ENCODE measurements at places on chromosomes 16 and 17.

DNA sequence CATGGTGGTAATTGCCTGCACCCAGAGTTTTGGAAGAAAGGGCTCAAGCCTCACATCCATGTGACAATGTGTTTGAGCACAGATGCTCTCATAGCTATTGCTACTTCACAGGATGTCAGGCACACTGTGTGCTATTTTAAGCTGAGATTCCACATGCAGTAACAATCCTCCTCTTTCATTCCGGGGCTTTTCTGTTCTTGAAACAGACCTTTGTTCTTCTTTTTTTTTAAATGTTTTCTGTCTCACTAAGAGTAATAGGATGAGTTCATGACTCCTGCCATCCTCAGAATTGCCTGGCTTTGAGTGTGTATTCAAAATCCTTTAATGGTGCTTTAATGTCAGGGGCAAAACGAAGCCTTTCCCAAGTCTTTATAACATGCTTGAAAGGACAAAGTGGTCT lies 198.9 kb downstream of the ABCC12 start:
- DNase-seq, result no peak

- DNase-seq, result no peak
Observed at GRCh38 chr17:70621566-70621965, 452.2 kb downstream of the KCNJ2 start.

DNA sequence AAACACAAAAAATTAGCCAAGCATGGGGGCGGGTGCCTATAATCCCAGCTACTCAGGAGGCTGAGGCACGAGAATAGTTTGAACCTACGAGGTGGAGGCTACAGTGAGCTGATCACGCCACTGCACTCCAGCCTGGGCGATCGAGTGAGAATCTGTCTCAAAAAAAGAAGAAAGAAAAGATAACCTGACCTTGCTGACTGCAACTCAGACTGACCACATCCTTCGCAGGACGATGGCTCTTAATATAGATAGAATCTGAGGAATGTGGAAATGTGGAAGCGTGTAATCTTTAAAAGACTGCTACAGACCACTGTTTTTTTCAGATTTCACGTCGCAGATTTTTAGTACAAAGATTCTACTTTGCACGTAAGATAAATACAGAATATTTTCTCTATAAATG lies 37.8 kb downstream of the KLHDC4 start:
- DNase-seq, result no peak

DNA sequence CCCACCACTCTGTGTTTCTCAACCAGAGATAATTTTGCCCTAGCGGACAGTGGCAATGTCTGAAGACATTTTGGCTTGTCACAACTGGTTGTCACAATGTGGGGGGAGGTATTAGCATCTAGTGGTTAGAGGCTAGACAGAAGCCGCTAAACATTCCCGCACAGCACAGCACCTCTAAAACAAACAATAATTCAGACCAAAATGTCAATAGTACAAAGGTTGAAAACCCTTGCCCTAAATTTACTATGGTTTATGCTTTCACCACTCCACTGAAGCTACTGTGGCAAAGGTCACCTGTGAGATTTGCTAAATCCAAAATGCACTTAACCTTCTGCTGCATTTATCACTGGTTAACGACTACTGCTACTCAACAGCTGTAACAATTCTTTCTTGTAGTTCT lies 14.1 kb downstream of the NUP88 start:
- no peak for DNase-seq

DNA sequence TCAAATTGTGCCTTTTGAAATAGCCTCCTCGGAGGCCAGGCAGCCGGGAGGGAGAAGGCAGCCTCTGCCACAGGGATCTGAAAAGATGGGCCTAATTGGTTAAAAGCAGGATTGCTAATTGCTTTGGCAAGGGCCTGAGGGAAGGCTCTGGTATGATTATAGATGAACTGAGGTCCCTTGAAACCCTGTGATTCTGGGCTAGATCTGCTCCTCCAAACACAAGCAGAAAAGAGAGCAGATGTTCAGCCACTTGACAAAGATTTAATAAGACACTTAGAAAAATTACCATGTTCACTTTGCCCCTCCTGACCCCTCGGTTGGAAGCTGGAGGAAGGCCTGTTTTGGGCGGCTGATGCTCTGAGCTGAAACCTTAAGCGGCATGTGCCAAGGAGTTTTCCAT lies 209.5 kb upstream of the MPHOSPH6 start:
- DNase-seq, result no peak

DNA sequence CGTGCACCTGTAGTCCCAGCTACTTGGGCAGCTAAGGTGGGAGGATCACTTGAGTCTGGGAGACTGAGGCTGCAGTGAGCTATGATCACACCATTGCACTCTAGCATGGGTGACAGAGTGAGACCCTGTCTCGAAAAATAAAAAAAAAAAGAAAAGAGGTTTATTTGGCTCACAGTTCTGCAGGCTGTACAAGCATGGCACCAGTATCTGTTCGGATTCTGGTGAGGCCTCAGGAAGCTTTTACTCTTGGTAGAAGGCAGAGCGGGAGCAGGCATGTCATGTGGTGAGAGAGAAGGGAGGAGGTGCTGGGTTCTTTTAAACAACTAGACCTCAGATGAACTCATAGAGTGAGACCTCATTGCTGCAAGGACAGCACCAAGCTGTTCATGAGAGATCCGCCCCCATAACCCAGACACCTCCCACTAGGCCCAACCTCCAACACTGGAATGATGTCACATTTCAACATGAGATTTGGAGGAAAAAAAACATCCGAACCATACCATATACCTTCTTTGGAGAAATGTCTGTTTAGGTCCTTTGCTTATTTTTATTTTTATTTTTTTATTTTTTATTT lies 10.3 kb upstream of the RMI2 start:
- no peak for DNase-seq

GRCh38 chr16:1561266-1561665 lies 27.8 kb downstream of the TMEM204 start:
- no peak for DNase-seq

DNA sequence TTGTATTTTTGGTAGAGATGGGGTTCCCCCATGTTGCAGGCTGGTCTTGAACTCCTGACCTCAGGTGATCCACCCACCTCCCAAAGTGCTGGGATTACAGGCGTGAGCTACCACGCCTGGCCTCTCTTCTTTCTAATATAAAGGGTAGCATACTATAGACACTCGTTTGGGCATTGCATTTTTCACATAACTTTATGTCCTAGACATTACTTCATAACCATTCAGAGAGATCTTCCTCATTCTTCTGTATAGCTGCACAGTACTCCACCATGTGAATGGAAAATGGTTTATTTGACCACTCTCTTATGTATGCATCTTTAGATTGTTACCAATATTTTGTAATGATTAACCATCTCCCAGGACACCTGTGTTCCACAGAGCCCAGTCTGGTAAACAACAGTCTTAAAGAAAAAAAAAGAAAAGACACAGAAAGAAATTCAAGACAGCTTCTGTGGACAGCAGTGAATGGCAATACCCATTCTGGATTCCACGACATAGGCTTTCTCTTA lies 42.1 kb downstream of the TK2 start:
- DNase-seq, result no peak

DNA sequence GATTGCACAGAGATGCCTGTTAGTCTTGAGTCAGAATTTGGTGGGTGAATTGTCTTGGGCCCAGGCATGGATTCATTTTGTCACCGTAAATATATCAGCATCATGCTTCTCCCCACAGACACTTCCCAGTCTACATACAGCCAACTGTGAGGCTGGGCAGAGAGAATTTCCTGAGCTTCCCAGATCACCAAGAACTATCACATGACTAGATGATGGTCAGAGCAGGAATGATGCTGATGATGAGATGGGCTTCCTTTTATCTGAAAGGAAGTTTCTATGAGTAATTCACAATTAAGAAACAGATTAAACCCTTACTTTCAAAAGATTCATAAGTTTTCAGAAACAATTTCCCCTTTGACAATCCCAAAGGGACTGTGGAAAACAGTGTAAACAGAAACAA lies 323 bp upstream of the KRTAP9-9 start:
- DNase-seq, result no peak

GRCh38 chr16:59047114-59047513 lies 313.0 kb upstream of the GOT2 start:
- DNase-seq, result no peak

DNA sequence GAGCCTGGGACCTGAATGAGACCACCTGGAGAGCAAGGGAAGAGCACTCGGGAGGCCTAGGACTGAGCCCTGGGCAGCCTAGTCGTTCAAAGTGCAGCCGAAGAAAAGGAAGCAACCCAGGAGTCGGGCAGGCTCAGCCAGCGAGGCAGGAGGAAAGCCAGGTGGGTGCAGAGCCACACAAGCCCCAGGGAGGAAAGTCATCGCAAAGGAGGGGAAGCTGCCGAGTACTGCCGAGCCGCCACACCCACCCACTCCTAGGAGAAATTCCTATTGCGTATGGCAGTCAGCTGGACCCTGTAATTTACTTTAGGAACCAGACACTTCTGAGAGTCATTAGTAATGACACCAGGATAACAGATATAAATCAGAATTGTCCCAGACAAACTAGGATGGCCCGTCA lies 187.6 kb downstream of the KATNIP start:
- DNase-seq, result no peak

DNA sequence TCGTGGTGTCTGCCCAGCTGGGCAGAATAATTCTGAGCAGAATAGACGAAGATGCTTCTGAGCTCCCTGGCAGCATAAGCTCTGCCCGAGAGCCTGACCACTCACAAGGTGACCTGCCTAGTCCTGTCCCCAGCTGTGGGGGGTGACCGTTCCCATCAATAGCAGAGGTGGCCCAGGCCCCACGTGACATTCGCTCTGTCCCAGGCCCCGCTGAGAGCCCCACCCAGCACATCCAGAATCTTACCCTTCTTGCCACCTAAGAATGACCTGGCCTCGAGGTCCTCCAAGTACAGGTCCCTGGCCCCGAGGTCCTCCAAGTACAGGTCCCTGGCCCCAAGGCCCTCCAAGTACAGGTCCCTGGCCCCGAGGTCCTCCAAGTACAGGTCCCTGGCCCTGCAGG lies 695 bp upstream of the TMEM204 start:
- no peak for DNase-seq

DNA sequence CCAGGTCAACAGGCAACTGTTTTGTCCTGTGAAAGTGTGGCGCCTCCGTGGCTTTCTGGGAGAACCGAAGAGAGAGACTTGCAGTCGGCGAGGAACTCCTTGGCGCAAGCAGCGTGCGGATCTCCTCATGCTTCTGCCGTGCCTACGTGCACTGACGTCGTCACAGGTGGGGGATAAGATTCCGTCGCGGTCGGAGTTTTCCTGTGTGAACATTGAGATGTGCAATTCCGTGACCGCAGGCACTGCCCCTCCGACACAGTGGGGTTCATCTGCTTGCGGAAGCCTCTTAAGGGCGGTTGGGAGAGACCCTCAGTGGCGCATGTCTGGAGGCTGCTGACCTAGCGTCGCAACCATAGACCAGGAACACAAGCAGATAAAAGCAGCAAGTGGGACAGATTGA lies 212.3 kb upstream of the CHMP6 start:
- DNase-seq, result no peak

DNA sequence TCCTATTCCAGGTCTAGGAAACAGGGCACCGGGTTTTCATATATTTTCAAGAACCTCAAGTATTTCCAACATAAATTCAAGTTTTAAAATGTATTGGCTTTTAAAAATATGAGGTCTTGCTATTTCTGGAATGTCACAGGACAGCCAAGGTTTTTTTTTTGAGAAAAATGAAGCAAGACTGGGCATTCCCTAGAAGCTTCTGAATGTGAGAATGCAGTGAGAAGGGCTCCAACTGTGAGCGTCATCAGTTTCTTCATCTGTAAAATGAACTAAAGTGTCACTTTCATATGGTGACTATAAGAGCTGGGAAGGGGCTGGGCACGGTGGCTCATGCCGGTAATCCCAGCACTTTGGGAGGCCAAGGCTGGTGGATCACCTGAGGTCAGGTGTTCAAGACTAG lies 455.8 kb upstream of the MAF start:
- no peak for DNase-seq

GRCh38 chr16:15517743-15518377 lies 83.5 kb downstream of the BMERB1 start:
- DNase-seq, result no peak

GRCh38 chr17:38663964-38664644 lies 10.7 kb downstream of the EPOP start:
- no peak for DNase-seq

DNA sequence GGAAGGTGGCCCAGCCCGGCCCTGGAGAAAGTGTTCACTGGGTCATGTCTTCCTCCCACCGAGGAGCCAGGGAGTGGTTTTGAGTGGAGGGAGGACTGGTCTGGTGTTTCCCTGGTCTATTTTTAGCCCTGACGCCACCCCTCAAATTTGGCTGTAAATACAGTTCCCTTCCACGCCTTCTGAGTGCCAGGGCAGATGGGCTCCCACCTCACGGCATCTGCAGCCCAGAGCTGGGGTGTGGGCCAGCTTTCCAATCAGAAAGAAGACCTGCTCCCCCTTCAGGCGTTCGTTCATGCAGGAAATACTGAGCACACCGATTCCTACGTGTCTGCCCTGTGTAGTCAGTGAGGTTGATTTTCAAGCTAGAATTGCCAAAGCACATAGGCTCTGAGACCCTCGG lies 53.7 kb downstream of the SNX20 start:
- no peak for DNase-seq

DNA sequence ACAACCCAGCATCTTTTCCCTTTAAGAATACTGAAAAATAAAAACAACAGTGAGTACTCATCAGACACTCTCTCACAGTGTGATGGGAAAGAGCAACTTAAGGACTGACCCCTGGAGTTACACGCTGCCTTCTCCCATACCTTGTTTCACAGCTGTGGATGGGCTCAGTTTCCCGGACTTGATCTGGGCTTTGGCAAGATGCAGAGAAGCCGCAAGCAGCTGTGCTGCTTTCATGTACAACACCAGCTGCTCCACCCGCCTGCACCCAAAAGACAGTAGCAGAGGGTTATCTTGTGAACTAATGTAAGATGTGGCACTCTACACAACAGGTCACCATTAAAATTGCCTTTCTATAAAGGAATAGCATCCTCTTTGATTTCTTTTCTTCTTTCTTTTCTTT lies 32.7 kb upstream of the ALDH3A1 start:
- DNase-seq, result no peak

GRCh38 chr16:79155904-79156303 lies 444.6 kb downstream of the MAF start:
- no peak for DNase-seq

DNA sequence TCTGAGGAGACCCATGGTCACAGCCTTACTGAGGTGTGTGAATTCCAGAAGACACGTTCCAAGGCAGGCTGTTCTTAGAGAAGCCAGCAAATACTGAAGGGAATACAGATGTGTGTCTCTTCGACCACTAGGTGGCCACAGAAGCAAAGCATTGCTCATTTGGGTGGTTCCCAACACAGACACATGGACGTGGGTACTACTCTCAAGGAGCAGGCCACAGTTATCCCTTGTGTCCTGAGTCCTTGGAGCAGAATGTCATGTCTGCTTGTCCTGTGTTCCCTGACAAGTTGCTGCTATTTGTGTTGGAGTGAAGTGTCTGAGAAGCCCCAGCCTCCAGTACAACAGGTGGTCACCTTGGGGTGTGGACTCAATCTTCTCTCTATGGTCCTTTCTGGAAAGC lies 30.3 kb downstream of the HMOX2 start:
- DNase-seq, result no peak

Measured in cerebellar nuclear complex (tissue), 1 donor.